ENCODE measurements at places on chromosomes 5 and 9.

GRCh38 chr5:62937661-62938558 lies 359.3 kb downstream of the LRRC70 start:
- no peak for DNase-seq

DNA sequence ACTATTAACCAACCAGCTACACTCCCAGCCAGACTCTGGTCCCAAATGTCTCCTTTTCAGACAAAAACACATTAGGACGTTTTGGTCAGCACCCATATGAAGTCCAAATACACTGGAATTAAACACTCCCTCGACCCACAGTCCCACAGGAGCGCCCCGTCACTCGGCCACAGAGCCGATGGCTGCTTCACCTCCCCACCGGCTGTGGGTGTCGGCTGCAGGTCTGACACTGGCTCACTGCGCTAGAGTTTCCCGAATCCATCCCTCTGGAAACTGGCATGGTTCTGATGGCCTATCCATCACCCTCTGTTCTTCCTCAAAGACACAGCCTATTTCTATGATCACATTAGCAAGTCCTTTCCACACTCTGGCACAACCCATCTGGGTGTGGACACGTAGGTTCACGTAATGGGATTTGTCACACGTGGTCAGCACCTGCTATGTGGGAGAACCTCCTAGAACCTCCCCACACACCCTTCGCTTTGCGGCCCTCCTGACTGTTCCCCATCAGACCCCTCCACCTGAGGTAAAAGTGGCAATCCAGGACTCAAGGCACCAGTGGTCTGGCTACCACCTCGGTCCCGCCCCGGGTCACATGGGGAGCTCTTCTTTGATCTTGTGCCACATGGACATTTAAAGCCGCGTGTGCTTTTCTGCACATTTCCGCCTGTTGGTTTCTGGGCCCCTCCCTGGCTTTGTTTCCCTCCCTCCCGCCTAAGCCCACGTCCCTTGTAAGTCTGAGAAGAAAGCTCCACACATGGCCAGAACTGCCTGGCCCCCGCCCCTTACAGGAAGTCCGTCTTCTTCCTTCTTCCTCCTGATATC lies 131.1 kb upstream of the PHYKPL start:
- DNase-seq = no peak

GRCh38 chr5:31754741-31755675 lies 116.1 kb downstream of the PDZD2 start:
- DNase-seq = no peak

- no peak for DNase-seq
Observed at GRCh38 chr9:98381311-98382103, 126.1 kb upstream of the TBC1D2 start.

DNA sequence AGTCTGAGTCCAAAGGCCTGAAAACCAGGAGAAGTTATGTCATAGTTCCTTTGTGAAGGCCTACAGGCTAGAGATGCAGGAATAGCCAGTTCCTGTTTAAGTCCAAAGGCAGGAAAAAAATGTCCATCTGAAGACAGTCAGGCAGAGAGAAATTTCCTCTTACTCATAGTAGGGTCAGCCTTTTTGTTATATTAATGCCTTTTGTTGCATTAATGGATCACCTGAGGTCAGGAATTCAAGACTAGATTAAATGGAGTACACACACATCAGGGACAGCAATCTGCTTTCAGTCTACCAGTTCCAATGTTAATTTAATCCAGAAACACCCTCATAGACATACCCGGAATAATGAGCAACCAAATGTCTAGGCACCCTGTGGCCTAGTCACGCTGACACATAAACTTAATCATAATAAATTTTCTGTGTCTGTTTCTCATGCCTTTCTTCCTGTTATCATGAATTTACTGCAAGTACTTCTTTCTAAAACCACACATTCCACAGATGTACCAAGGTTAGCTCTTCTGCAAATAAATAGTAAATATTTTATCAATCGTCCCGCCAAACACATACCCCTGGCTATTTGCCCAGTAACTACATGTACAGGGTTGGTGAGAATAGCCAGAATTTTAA lies 703.9 kb downstream of the EFNA5 start:
- no peak for DNase-seq

DNA sequence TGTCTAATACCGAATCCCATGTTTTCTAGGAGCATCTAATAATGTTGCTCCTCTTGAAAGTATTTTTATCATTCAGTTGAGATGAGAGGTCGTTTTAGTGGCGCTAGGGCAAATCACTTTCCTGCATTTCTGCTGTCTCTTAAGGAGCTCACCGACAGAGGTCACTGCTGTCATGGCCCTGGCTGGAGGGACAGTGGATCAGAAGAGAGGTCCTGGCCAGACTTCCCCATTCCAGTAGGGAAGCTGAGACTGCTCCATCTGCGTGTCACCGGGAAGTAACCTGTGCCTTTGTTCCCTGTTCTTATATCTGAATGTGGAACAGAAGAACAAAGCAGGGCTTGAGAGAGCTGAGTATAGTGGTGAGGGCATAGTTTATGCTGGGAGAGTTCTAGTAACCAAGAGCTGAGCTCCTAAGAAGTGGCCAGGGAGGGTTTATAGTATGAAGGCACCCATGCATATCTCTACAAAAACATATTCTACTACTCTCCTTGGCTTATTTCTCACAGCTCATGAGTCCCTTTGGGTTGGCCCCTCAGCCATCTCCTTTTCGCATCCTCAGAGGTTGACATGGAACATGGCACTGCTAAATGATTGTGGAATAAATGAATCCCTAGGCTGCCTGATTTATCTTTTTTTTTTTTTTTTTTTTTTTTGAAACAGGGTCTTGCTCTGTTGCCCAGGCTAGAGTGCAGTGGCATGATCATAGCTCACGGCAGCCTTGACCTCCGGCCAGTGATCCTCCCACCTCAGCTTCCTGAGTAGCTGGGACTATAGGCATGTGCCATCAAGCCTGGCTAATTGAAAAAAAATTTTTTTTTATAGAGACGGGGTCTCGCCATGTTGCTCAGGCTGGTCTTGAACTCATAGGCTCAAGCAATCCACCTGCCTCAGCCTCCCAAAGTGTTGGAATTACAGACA lies 27.2 kb downstream of the ATP6V0E1 start:
- no peak for DNase-seq

- DNase-seq = no peak
Observed at GRCh38 chr5:152256580-152256979, 148.5 kb downstream of the NMUR2 start.

GRCh38 chr9:272251-273213 lies 57.9 kb downstream of the DOCK8 start:
- no peak for DNase-seq

DNA sequence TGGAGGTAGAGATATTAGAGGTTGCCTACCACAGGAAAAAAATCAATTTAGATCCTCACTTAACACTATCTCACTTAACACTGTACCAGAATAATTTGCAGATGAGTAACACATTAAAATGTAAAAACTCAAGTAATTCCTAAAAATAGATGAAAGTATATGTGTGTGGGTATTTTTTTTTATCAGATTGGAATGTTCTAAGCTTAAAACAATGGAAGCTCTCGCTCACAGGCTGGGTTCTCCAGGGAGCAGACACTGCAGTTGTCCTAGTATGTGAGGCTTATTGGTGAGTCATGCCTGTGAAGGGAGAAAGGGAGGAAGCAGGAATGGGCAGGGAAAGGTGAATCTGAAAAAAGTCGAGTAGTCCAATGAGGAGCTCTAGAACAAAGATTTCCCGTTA lies 181.3 kb upstream of the ZNF608 start:
- no peak for DNase-seq

Measured in smooth muscle cell of the brain vasculature (primary cell).